ENCODE measurements at places on chromosomes 16 and 17.

GRCh38 chr17:49510059-49510719 lies 15.1 kb downstream of the NGFR start:
- DNase-seq: no peak

DNA sequence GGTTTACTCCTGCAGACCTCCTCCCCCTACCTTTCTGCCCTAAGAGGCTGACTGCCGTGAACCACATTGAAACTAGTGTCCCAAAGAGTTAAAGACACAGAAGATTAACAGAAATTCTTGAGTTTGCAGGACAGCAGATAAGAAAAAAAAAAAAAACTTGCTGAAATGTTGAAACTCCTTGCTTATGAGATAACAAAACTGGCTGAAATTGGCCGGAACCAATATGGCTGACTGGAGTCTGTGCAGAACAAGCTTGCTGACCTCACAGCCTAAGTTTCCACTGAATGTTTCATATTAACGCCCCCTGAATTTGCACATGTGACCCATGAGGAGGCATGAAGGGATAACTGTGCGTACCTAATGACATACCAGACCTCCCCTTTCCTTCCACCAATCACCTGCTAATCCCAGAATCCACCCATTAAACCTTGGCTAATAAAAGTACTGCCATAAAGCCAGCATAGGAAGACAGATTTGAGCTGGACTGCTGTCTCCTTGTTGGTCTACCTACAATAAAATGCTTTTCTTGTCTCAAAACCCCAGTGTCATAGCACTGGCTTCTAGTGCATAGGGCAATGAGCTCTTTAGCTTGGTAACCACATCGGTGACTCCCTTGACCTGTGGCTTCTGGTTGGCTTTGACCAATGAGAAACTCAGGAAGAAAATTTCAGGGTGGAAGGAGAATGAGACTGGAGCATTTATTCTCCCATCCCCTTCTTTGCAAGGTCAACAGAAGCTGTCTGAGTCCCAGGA lies 80.1 kb downstream of the PMP22 start:
- no peak for DNase-seq

- no peak for DNase-seq
Observed at GRCh38 chr16:27389272-27389961, 12.6 kb upstream of the IL21R start.

DNA sequence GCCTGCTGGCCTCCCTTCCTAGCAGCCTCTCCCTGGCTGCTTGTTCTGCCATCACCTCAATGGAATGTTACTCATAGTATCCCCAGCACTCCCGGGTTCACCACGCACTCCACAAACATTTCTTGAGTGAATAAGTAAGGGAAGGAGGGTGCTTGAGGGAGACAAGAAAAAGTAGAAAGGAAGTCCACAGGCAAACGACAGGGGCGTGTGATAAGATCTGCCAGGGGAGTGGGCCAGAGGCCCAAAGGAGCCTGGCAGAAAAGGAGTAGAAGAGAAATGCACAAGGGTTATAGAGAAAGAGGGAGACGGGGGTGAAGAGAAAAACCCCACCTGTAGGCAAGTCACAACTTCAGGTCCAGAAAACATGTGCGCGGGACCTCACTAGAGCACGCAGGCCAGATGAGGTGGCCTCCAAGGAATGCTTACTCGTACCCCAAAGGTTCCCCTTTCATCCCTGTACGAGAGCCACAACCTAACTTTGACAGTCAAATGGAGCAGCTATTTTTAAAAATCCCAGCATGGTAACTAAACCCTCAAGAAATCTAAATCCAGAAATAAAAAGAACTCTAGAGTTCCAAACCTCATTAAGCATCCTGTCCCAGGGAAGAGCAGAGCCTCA lies 6.6 kb downstream of the ZDHHC7 start:
- no peak for DNase-seq

DNA sequence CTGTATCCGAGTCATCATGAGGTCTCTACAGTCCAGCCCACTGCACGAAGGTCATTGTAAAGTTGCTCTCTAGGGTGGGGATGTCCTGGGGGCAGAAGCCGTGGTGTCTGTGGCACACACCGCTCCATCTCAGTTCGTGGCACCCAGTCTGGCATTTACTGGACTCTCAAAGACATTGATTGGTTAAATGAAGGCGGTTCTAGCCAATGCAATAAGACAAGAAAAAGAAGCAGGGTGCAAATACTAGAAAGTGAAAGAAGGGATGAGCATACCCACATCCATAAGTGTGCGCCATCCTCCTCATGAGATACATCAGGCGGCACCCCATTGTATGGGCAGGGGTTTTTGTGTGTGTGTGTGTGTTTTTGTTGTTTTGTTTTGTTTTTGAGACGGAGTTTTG lies 10.7 kb upstream of the ATP2A3 start:
- DNase-seq: no peak

DNA sequence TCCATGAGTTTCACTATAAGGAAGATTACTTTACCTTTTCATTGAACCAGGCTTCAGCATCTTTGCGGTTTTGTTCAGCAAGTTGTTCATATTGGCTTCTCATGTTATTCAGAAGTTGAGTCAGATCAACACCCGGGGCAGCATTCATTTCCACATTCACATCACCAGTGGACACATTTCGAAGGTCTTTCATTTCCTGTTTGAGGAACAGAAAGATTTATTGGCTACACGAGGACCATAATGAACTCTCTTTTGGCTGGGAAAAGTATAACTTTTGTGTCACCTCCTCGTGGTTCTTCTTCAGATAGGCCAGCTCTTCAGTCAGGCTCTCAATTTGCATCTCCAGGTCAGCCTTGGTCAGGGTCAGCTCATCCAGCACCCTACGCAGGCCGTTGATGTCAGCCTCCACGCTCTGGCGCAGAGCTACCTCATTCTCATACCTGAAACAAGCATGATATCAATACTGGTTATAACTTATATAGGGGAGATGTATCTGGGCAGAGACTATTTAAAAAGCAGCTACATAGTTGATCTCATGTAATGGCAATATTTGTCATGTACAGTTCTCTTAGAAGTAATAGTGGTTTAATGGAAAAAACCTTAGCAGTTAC lies 2.1 kb downstream of the KRT10 start:
- DNase-seq: no peak

GRCh38 chr17:48429156-48429555 lies 858 bp downstream of the SKAP1 start:
- DNase-seq: no peak

DNA sequence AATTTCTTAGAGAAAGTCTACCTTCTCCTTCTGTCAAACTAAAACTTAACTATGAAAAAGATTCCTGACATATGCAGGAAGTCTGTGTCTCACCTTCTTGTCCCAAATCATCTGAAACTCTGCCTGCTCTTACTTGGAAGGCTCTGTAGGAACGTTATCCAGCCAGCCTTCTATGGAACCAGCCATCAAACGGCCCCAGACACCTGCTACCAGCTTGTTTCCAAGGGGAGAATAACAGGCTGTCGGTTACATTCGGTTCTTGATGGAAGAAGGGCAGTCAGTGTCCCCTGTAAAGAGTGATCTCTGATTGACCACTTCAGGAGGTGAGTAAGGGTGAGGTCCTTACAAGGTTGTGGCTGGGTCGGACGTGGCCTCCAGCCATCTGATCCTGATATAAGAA lies 1.7 kb downstream of the ADAMTS18 start:
- no peak for DNase-seq
